ENCODE measurements at places on chromosomes 11 and 22.

GRCh38 chr11:9815486-9816136 lies 151.7 kb downstream of the SWAP70 start:
- no peak for DNase-seq

GRCh38 chr22:45866646-45867117 lies 110.3 kb downstream of the WNT7B start:
- no peak for DNase-seq

GRCh38 chr11:2547806-2548205 lies 103.0 kb downstream of the KCNQ1 start:
- DNase-seq: no peak

- DNase-seq: no peak
Observed at GRCh38 chr22:39621826-39622225, 51.3 kb downstream of the CACNA1I start.

DNA sequence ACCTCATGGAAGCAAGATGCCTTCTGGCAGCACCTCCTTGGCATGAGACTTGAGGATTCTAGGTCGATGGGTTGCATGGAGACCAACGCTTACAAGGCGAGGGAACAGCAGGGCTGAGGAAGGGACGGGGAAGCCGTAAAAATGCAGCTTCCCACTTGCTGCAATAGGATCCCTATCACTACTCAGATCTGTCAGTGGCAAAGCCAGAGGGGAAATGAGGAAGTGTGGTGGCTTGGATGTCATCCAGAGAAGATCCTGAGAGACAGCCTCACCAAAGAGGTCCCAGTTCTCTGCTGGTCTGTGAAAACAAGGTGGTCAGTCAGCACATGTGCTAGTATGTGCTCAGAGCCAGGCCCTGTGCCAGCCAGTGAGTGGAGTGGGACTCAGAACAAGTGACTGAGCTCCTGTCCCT lies 22.2 kb downstream of the CYB5R2 start:
- DNase-seq: peak; percentile 73

DNA sequence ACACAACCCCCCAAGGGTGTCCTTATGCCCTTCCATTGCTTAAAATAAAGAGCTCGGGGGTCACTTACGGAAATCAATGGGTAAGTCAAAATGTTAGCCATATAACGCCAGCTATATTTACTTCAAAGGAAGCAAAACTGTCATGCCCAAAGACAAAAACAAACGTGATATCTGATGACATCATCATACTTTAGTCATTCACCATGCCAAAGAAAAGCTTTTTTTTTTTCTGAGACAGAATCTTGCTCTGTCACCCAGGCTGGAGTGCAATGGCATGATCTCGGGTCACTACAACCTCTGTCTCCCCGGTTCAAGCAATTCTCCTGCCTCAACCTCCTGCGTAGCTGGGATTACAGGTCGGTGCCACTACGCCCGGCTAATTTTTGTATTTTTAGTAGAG lies 47.7 kb upstream of the SC5D start:
- DNase-seq: no peak

DNA sequence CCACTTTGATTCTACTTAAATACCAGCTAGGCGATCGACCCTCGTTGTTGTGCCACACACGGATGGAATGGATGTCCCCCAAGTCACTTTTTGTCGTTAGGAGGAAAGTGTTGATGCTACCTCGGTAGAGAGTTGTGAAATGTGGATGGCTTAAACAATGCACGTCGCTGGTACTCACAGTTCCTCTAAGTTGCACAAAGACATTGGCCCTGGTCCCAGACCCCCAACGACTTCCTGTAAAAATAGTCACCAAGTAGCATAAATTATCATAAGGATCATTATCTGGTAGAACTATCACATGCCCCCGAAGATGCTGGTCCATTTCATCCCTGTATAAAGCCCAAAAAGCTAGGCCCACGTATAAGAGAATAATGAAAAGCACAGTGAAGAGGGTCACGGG lies 3.8 kb downstream of the PKDREJ start:
- peak; percentile 80 for DNase-seq

- peak; percentile 40 for DNase-seq
Observed at GRCh38 chr11:69909561-69910518, 90.6 kb upstream of the FGF3 start.

DNA sequence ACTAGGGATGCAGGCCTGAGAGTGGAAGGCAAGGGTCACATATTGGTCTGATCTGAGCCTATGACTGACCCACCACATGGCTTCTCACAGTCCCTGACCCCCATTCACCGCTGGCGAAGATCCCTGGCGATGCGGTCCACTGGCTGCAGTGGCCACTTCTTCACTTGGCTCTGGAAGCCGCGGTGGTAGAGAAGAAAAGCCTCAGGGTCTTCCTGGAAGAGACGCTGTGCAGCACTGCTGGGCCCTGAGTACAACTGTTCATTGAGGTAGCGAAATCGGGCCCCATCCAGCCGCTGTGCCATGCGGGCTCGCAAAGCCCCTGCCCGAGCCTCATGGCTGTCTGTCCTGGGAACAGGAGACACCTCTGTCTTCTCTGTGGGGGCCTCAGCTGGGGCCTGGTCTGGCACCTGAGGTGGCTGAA lies 2.4 kb downstream of the RRP8 start:
- DNase-seq: no peak

- peak; percentile 32 for DNase-seq
Observed at GRCh38 chr11:101862391-101863233, 52.2 kb upstream of the CEP126 start.

GRCh38 chr22:40603088-40603605 lies 33.4 kb downstream of the MRTFA start:
- no peak for DNase-seq

GRCh38 chr11:111469200-111469599 lies 43.0 kb downstream of the BTG4 start:
- peak; percentile 9 for DNase-seq

GRCh38 chr11:3154001-3154599 lies 11.0 kb downstream of the OSBPL5 start:
- DNase-seq: no peak

DNA sequence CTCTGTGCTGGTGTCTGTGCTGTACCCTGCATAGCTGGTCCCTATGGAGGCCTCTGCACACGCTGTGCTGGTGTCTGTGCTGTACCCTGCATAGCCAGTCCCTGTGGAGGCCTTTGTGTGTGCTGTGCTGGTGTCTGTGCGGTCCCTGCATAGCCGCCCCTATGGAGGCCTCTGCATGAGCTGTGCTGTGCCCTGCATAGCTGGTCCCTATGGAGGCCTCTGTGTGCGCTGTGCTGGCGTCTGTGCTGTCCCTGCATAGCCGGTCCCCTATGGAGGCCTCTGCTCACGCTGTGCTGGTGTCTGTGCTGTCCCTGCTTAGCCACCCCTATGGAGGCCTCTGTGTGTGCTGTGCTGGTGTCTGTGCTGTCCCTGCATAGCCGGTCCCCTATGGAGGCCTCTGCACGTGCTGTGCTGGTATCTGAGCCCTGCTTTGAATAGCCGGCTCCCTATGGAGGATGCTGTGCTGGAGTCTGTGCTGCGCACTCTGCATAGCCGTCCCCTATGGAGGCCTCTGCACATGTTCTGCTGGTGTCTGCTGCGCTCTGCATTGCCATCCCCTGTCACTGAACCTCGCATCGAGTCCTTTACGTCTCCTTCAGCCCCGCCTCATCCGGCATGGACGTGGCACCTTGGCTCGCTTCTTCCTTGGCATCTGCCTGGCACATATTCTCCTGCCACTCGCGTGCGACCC lies 6.2 kb downstream of the NADSYN1 start:
- no peak for DNase-seq

DNA sequence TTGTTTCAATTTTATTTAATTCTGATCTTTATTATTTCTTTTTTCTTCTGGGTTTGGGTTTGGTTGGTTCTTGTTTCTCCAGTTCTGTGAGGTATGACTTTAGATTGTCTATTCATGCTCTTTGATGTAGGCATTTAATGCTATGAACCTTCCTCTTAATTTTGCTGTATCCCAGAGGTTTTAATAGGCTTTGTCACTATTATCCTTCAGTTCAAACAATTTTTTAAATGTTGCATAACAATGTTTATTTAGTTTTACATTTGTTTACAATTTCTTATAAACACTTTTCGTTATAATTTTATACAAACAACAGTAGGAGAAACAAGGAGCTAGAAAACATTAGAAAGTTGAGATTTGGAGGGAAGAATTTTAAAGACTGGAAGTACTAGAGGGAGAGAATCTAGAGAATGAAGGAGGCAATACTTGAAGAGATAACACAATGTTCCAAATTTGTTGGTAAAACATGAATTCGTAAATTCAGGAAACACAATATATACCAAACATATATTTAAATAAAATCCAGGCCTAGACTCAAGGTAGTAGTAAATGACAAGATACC lies 96.2 kb upstream of the SERPIND1 start:
- DNase-seq: no peak

- no peak for DNase-seq
Observed at GRCh38 chr11:69140635-69141034, 15.1 kb upstream of the SMIM38 start.

DNA sequence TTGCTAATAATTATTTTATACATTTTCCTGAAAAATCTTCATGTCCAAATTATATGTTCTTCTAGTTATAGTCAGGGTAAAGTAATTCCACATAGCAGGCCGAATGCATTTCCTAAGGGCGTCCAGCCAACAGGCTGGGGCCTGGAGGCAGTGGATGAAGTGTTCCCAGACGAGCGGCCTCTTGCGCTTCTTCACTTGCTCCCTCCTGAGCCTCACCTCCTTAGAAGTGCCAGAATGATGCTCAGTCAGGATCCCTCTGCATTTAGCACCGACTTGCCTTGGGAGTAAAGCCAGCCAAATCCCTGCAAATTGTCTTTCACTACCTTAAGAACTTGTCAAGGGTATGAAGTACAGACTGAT lies 1.5 kb downstream of the OLFML1 start:
- no peak for DNase-seq

GRCh38 chr22:30922151-30922611 lies 46.4 kb downstream of the MORC2 start:
- peak; percentile 88 for DNase-seq

DNA sequence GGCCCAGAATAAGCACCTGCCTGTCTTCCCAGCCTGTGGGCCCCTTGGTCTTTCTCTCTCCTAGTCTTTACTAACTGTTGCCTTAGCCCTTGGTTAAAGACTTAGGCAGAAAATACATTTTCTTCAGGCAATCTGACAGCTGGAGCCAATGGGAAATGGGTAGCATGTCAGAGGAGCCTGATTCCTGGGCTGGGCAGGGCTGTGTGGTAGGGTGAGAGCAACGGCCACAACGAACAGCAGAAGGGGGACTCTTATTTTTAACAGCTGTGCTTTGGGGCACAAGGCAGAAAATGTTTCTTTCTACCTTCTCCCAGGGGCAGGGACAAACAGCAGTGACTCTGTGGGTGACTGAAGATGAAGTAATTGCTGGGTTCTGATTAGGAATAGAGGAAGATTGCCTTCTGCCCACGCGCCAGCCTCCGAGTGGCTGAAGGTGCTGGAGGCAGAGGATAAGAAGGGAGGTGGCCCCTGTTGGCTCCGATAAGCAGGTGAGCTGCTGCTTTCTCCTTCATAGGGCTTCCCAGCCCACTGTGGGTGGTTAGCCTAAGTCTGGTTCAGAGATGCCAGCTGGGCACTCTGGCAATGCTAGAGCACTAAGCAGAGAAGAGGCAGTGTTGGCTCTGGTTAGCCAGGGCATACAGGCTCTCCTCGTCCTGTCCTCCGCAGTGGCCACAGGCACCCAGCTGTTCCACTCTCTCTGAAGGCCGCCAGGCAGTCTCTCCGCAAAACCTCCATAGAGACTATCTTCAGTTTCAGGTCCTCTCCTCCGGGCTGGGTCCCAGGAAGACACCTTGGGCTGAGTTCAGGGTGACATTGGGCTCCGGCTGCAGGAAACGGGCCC lies 1.5 kb downstream of the YPEL4 start:
- DNase-seq: peak; percentile 98

DNA sequence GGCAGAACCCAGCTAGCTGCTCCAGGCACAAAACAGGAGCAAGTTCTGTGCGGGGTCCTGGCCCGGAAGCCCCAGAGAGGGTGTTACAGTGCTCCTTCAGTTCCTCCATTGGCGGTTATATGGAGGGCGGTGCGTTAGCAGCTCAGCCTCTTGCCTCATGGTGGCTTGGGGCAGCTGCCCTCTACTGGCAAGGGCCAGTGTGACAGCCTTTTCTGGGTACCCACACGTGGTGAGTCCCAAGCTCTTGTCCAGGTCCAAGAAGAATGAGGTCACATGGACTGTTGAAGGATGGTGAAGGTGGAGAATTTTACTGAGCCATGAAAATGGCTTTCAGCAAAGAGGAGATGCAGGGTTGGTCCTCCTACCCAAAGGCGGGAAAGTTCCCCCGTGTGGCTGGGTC lies 100.5 kb downstream of the WT1 start:
- peak; percentile 51 for DNase-seq

- DNase-seq: no peak
Observed at GRCh38 chr11:68325907-68326220, 13.5 kb downstream of the LRP5 start.
